ENCODE measurements at places on chromosomes 3 and 15.

DNA sequence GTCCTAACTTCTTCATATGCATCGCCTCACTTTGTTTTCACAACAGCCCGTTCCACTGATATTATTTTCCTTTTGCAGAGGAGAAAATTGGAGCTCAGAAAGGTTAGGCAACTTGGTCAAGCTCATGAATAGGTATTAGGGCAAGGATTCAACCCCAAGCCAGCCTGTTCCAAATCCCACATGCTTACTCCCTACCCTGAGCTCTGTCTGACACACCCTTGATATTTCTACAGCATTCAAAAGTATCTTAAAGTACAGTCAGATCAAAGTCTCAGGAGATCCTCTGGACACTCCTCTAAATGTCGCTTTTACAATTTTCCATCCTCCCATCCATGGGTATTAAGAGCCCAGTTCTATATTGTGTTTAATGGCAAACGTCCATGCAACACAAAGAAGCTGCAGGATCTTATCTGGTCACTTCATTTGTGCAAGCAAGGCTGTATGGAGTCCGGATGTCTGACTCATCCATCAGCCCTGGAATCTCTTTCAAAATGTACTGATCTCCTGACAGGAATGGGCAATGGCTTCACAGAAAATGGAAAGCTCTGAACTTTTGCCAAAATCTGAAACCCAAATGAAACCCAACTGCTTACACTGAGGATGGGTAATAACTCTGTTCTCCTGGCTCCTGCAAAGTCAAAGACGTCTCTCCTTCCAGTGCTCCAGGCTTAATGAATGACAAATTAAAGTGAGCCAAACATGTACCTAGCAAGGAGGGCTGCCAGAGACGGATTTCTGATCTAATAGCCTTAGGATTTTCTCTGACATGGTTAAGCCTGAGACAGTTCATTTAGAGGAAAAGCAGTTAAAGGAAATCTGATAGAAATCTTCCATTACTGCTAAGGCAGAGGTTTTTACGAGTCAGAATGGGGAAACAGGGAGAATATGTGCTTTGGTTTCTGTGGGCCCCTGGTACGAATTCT lies 230.9 kb upstream of the RORA start:
- no peak for DNase-seq

GRCh38 chr3:16311960-16312451 lies 47.0 kb downstream of the OXNAD1 start:
- no peak for DNase-seq

GRCh38 chr3:121836064-121836463 lies 1.1 kb downstream of the EAF2 start:
- DNase-seq, result no peak

GRCh38 chr3:192892981-192893700 lies 24.5 kb downstream of the MB21D2 start:
- no peak for DNase-seq

DNA sequence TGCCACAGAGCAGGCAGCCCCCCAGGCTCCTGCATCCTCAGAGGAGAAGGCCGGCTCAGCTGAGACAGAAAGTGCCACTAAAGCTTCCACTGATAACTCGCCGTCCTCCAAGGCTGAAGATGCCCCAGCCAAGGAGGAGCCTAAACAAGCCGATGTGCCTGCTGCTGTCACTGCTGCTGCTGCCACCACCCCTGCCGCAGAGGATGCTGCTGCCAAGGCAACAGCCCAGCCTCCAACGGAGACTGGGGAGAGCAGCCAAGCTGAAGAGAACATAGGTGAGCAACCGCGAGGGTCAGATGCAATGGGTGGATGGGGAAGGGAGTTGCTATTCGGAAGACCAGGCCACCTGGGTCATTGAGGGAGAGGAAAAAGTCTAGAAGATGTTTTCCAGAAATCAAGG lies 53.0 kb downstream of the GAP43 start:
- no peak for DNase-seq
